Activated CD4-positive, alpha-beta T cell treated with anti-CD3 and anti-CD28 coated beads, Interleukin-2, amount 10 ng/mL, durations not matched to agents 24 days and 14 days (primary cell): ENCODE measurements at places on chromosomes 1 and 21. TPM values are rescaled to one million over a fixed set of nuclear protein-coding genes. Genes with fewer than 3 reads are reported as not detected.

The HMGCS2 gene
- not detected in 2 replicates for total RNA-seq

The LMOD1 gene
- not detected in 2 replicates for total RNA-seq

DNA sequence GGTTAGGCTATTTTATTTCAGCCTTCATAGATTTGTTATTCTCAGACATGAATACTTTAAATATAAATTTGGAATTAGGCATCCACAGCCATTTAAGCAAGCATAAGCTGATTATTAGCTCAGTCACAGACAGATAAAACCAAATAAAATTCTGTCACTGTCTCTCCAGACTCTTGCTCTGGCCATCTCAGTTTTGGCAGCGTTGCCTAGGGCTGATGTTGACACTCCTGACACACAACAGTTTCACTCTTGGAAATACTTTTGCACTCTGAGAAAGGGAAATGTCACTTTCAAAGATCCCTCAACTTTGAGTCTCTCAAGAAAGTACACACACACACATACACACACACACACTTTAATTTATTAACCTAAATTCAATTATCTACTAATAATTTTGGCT is 372.7 kb downstream of the BRINP3 start:
- no peak overlapping the region for H3K4me3 ChIP-seq
- no peaks in the 10 kb centered on the region for H3K36me3 ChIP-seq
- H3K27ac ChIP-seq = no peak overlapping the region
- no peaks in the 10 kb centered on the region for H3K4me1 ChIP-seq
- no peak for DNase-seq

The FLG2 gene
- not detected in 2 replicates for total RNA-seq

DNA sequence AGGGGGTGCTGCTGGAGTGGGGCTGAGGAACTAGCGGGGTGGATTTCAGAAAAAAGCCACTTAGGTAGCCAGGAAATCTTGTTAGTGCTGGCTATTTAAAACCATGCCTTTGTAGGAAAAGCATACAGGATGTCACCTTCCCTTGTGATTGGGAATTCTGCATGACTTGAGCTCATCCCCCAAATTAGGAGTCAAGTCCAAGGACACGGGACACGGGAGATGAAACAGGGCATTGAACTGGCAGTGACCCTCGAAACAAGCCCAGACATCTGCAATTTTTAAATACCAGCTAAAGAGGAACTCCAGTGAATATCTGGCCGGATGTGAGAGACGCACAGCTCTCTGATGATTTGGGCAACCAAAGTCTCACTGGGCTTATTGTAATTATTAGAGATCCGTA is 32.8 kb downstream of the C2CD2 start:
- H3K27me3 ChIP-seq = no peaks in the 10 kb centered on the region
- peaks cover 6% of the 10 kb centered on the region for H3K36me3 ChIP-seq
- no peak overlapping the region for H3K4me3 ChIP-seq
- H3K27ac ChIP-seq = no peak overlapping the region
- DNase-seq = no peak

GRCh38 chr1:47951026-47951425 is 46.2 kb downstream of the TRABD2B start:
- H3K27me3 ChIP-seq = no peaks in the 10 kb centered on the region
- no peak overlapping the region for H3K27ac ChIP-seq
- H3K36me3 ChIP-seq = no peaks in the 10 kb centered on the region
- H3K4me3 ChIP-seq = no peak overlapping the region

DNA sequence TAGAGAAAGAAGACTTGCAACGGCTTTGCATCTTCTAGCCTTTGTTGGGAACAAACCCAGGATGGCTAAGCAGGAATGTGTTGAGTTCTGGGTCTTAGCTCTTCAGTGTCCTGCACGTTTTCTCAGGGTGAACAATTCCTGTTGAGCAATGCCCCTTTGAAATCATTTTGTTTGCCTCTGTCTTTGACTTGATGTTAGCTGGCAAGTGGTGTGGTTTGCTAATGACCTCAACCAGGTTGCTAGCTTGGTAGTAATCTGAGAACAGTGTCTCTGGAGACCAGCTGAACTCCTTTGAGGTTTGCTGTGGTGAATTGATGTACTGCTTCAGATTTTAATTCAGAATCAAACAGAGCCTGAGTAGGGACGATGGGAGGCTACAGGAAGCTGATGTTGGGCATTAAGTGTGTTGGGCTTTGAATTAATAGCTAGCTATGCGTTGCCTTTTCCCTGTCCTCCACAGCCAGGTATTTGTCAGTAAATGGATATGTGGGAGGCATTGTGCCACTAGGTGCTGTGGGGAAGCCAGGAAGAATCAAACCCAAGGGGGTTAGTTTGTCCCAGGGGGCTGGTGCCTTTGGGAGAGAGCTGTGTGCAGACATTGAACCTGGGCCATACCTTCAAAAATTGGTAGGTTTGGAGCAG is 23.3 kb upstream of the SRSF10 start:
- H3K4me1 ChIP-seq = peaks cover 3% of the 10 kb centered on the region
- peaks cover 26% of the 10 kb centered on the region for H3K27me3 ChIP-seq
- no peak for DNase-seq
- H3K36me3 ChIP-seq = no peaks in the 10 kb centered on the region

DNA sequence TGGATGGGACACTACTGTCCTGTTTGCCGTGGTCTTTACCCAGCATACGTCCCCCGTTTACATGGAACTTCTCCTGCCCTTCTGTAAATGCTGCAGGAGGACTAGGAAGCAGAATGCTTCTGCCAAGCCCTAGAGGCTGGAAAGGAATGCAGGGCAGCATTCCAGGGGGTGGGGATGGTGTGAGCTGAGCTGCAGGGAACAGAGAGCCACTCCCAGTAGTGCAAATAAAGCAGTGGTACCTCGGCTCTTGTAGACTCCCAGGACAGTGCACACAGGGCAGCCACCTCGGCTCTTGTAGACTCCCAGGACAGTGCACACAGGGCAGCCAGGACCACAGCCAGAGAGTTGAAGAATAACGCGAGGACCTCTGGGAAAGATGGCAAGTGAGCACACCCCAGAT is 35.4 kb downstream of the PTPRU start:
- H3K4me1 ChIP-seq = no peaks in the 10 kb centered on the region
- no peak overlapping the region for H3K27ac ChIP-seq
- H3K27me3 ChIP-seq = peaks cover 33% of the 10 kb centered on the region

The ADORA1 gene
- total RNA-seq = not detected in 2 replicates

GRCh38 chr1:70169018-70169839 is 36.1 kb downstream of the LRRC40 start:
- H3K27ac ChIP-seq = peak overlapping the region; percentile 4
- H3K4me1 ChIP-seq = peaks cover 7% of the 10 kb centered on the region
- H3K4me3 ChIP-seq = no peak overlapping the region
- no peaks in the 10 kb centered on the region for H3K27me3 ChIP-seq
- no peak for DNase-seq

GRCh38 chr1:23814016-23814415 is 11.2 kb downstream of the HMGCL start:
- no peak for DNase-seq
- no peak overlapping the region for H3K4me3 ChIP-seq
- H3K36me3 ChIP-seq = peaks cover 19% of the 10 kb centered on the region

- no peak for DNase-seq
- no peaks in the 10 kb centered on the region for H3K27me3 ChIP-seq
- peaks cover 47% of the 10 kb centered on the region for H3K4me1 ChIP-seq
- H3K36me3 ChIP-seq = peaks cover 59% of the 10 kb centered on the region
- no peak overlapping the region for H3K27ac ChIP-seq
Observed at GRCh38 chr1:227757781-227758180, 22.5 kb downstream of the SNAP47 start.
